SW 1271 (cell line): ENCODE measurements at places on chromosomes 4 and X.

- no peak for DNase-seq
Measured at GRCh38 chrX:130296743-130297142, 28.0 kb upstream of the ZNF280C start.

DNA sequence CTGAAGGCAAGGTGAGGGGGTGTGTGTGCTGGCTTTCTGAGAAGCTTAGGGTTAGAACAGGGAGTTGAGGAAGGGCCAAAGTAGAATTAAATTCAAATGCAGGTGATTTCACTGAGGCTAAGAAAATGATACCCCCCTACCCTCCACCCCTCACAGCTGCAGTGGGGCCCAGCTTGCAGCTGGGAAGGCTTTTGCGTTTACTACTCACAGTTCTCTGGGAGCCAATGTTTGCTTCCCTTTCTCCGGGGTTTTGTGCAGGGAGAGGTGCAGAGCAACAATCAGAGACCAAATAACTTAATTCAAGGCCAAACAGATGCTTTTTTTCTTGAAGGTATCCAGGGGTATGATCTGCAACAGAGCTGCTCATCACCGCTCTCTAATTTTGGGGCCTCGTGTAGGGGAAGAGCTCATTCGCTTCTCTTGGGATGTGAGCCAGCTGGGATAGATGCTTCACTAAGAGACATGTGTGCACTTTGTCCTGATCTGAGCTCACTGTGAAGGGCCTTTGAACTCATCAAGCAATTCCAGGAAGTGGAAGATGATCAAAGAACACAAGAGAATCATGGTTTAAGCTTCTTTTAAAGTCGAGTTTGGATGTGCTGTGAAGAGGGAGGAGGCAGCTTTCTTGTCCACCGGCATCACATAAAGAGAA, 122.7 kb upstream of the C1GALT1C1 start:
- DNase-seq, result no peak

DNA sequence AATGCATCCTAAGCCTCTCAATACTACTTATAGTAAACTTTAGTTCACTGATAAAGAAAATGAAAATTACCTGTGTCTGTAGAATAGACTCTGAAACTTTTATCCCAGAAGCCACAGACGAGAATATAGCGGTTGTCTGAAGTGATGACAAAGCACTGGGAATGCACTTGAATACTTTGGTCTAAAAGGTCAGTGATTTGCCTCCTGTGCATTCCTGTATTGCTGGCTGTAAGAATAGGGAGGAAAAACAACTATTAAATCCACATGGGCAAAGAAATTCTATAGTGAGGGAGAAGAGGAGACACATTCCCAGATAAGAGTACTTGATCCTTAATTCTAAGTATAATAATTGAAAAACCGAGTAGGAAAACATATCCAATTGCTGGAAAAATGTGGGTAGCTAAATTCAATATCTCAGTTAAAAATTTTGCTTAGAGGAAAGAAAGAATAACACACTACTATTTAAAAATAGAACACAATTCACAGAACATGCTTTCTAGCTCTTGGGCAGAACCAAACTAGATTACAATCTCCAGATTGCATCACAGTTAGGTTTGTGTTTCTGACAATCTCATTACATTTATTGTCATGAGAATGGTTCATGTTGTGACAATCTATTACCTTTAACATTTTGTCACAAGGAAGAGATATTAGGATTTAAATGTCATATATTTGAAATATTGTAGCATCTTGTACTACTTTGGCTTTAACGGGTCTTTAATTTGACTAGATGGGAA, 232.1 kb downstream of the DCLK2 start:
- DNase-seq, result no peak

DNA sequence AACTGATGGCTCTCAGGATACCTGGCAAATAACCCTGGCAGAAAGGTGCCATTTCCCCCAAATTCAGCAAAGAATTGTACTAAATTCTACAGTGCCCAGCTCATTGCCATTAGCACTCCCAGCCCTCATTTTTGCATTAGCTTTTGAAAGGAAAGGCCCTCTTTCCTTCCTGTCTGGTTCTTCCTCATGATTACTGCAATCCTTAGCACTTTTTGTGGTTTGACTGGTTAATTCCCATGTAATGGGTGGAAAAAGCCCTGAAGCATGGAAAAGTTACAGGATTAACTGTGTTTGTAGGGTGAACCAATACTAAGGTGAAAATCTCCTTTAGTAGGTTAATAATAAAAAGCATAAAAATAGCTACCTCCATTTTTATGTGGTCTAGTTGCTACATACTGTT, 139.5 kb downstream of the NPNT start:
- DNase-seq, result no peak

GRCh38 chrX:48523682-48524081, 2.1 kb downstream of the EBP start:
- DNase-seq, result no peak
